ENCODE measurements at places on chromosomes 5 and 9.

DNA sequence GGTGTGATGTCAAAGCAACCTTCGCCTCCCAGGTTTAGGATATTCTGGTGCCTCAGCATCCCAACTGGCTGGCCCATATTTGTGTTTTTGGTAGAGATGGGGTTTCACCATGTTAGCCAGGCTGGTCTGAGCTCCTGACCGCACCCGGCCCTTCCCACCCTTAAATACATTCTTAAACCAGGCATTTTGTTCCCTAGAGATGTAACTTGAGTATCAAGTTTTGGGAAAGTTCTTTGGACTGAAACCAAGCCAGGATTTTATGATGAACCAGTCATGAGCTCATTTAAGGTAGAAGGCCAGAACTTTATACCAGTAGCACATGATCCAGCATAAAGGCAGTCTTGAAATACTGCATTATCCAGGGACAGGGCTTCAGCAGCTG lies 3.5 kb downstream of the RPL7A start:
- DNase-seq: no peak

GRCh38 chr9:131518553-131518952 lies 12.5 kb downstream of the UCK1 start:
- DNase-seq: no peak

DNA sequence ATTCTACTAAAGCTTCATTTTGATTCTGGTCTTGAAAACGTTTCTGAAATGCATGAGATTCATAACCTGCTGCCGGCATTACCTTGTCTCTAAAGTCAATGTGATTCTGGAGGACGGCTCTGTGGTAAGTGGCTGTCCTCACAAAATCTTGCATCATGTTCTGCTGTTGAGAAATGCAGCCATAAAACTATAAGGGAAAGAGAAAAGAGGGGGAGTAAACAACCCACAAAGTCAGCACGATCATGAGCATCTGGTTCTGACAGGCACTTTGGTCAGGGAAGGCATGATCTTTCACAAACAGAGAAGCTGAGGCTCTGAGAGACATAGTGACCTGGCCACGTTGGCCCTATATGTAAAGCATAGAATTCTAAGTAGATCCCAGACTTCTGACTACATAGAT lies 168.9 kb upstream of the PUM3 start:
- DNase-seq: no peak

- no peak for DNase-seq
Observed at GRCh38 chr5:90093751-90094485, 315.6 kb downstream of the CETN3 start.

GRCh38 chr5:1834721-1835429 lies 33.7 kb downstream of the NDUFS6 start:
- DNase-seq: peak; percentile 4

DNA sequence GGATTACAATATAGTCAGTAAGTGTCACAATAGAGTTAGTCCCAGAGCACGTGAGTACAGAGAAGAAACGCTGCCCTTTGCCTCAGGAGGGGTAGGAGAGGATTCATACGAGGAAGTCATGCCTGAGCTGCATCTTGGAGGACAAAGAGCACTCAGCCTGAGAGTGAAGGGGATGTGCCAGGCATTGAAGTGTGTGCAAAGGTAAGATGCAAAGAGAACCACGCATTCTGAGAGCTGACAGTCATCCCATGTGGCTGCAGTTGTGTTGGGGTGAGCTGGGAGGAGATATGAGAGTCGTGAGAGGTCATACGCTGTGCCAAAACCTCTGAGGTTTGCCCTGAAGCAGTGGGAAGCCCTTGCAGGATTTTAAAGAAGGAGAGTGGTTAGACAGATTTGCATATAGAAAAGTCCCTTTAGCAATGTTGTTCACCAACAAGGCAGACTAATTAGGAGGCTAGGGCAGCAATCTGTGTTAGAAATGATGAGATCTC lies 97.5 kb downstream of the PIP5K1B start:
- DNase-seq: no peak

DNA sequence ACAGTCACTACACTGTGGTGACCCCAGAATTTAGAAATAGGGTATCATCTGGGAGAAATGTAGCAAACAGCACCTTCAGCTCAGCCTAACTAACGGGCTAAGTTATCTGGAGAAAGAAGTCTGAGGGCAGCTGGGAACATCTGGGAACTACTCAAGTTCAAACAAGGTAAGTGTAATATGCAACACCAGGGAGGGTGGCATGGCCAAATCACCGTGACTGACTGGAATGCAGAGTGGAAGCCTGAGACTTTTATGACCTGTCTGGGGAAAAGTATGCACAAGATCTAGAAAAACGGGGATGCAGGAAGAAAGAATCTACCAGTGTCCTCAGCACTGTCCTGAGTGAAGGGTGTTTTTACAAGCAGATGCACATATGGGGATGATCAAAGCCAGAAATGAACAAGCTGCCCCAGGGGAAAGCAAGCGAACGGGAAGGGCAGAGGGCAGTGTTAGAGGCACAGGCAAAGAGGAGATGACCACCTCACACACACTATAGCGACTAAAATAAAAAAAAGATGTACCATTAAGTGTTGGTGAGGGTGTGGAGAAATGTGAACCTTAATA lies 59.9 kb downstream of the SERINC5 start:
- no peak for DNase-seq

GRCh38 chr9:91903126-91903911 lies 46.7 kb downstream of the ROR2 start:
- no peak for DNase-seq

DNA sequence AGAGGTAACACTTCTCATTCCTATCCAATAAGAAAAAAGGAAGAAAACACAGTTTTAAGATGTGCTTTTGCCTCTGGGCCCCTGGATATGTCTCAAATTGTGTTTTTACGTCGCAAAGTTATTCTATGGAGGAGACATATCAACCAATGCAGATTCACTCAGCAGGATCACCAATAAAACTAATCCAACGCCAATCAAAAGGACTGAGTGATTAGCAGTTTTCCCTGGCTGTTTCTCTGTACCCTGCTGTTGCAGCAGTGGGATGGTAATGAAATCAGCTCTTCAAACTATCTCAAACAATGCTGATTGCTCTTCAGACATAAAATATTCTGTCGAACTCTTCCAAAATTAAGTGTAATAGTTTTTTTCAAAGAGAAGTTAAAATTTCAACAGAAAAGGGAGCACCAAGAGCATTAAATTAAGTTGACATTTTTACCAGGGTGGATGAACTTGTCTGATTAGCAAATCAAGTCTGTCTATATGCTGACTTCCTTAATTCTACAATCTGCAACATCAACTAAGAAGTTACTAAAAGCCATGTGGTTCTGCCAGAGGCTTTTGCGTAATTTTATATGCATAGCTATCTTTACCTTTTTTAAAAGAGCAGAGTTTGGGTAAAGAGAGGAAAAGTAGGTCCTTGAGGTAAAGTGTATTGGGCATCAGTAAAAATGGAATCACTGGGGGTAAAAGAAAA lies 9.7 kb upstream of the HK3 start:
- DNase-seq: no peak

- no peak for DNase-seq
Observed at GRCh38 chr9:32969270-32969669, 32.2 kb downstream of the APTX start.

- peak; percentile 23 for DNase-seq
Observed at GRCh38 chr9:135906291-135907005, 898 bp downstream of the CAMSAP1 start.

GRCh38 chr9:14769230-14769571 lies 46.7 kb upstream of the CER1 start:
- peak; percentile 76 for DNase-seq

DNA sequence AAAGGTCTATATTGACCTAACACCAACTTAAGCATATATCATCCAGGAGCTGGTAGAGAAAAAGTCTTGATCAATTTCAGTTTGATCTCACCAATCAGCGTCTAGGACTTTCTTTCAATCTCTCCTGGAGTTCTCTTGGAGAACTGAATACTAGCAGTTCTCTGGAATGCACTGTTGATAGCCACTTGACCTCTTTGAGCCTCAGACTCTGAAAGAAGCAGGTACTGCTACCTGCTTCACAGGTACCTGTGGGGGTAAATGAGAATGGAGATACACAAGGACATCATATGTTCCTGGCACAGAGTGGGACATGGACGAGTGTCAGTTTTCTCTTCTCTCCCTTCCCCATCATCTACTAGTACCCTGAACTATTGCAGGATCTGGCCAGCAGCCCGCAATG lies 16.0 kb downstream of the CMYA5 start:
- no peak for DNase-seq

GRCh38 chr9:79757881-79758669 lies 186.3 kb downstream of the TLE4 start:
- DNase-seq: no peak

DNA sequence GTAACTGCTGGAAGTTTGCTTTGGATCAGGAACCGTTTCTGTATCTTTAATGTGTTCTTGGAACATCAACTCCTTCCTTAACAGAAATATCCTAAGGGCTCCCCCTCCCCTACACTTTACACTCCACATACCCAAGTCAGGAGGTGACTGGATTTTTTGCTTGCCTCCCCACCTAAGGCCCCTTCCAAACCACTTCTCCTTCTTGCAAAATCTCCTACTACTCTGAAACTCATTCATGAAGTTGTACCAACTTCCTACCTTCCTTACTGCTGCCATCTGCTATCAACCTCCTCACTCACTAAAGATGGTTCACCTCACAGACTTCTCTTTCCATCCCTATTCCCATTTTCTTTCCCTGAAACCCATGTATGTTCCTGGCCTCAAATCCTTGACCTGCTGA lies 16.1 kb downstream of the TXN start:
- DNase-seq: no peak

DNA sequence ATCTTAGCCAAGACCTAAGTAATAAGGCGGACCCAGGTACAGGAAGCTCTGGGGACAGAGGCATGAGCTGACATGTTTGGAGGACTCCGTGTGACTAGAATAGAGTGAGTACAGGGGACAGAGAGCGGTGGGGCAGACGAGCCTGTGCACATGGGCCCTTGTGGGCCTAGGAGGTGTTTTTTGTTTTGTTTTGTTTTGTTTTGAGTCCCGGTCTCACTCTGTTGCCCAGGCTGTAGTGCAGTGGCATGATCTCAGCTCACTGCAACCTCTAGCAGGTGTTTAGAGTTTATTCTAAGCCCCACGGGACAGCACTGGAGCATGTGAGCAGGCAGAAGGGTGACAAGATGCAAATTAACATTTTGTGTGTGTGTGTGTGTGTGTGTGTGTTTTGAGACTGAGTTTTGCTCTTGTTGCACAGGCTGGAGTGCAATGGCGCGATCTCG lies 3.1 kb upstream of the EEIG1 start:
- DNase-seq: no peak

DNA sequence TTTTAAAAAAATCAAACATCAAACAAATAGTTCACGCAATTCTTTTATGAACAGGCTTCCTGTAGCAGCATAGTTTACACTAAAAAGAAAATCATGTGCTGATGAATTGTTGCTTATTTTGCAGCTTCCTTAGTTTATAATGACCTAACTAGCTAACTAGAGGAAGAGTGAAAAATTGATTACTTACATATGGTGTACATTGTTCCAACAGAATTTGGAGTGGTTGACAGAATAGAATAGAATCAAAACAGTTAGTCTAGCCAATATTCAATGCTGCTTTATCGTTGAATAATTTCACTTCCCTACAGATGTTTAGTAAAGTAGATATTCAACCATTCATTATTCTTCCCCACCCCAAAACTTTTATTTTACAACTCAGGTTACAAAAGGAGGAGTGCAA lies 4.2 kb downstream of the NMUR2 start:
- DNase-seq: no peak

GRCh38 chr9:88684046-88684445 lies 149.1 kb downstream of the NXNL2 start:
- DNase-seq: no peak

DNA sequence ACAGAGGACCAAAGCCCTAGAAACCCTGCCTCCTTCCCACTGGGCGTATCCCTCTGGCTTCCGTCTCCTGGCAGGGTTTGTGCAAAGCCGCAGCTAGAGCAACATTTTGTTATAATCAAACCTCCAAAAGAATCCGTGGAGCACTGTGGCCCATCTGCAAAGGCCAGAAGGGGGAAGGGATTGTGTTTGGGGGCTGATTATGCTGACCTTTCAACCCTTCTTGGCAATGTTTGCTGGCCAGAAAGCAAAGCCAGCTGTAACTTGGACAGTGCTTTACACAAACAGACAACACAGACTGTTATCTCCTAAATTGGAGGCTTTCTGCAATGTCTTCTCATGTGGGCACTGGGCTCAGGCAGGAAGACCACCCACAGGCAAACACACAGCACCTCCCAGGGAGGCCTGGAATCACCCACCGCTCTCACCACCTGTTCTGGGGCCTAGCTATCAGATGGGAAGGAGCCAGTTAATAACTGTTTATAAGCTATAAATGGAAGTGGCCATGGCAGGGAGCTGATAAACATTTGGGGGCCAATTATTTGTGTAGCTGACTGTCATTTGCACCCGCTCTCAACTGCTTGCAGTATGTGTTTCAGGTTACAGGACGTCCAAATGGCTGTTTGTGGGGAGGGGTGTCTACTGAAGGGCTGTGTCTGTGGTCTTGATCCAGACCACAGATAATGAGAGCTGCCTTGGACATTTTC lies 121.6 kb upstream of the ERCC6L2 start:
- peak; percentile 85 for DNase-seq

- no peak for DNase-seq
Observed at GRCh38 chr9:97895695-97896332, 26.5 kb downstream of the TRMO start.

DNA sequence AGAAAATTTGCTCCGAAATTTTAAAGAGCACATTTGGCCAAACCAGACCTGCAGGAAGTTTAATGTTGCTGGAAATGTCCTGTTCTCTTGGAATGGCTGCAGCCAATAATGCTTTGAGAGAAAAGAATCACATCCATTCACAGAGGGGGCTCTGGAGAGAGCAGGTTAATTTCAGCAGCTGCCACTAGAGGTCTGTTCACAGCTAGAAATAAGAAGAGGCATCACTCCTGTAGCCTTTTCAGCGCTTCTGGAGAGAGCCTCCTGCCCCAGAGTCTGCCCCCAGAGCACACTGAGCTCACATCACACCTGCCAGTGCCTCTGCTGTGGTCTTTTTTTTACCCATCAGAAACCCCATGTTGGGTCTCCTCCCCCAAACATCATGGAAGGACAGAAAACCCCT lies 124.8 kb upstream of the RAD23B start:
- DNase-seq: peak; percentile 44

DNA sequence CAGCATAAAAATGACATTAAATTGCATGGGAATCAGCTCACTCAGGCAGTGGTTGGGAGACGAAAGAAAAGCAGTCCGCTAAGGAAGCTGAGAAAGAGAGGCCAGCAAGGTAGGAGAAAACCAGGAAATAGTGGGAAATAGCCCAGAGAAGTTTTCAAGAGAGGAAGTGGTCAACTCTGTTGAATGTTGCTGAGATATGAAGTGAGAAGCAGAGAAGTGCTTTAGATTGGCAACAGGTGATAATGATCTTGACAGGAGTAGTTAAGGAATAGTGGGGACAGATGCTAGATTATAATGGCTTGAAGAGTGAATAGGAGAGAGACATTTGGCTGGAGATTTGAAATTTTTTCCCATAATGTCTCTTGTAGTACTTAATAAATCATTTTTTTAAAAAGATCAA lies 30.8 kb downstream of the CNTRL start:
- no peak for DNase-seq

- no peak for DNase-seq
Observed at GRCh38 chr5:178227929-178228328, 4.7 kb downstream of the PHYKPL start.

- DNase-seq: no peak
Observed at GRCh38 chr9:110936719-110937452, 101.4 kb downstream of the LPAR1 start.

Data from NCI-H1092 treated with DMSO at 0.1 percent for 48 hours (cell line).